ENCODE measurements at places on chromosomes 6 and 20.

GRCh38 chr6:129793447-129793846 is 67.7 kb downstream of the TMEM244 start:
- no peak for DNase-seq

- DNase-seq, result no peak
These were observed 62.7 kb upstream of the SLC2A12 start for GRCh38 chr6:134114918-134115714.

DNA sequence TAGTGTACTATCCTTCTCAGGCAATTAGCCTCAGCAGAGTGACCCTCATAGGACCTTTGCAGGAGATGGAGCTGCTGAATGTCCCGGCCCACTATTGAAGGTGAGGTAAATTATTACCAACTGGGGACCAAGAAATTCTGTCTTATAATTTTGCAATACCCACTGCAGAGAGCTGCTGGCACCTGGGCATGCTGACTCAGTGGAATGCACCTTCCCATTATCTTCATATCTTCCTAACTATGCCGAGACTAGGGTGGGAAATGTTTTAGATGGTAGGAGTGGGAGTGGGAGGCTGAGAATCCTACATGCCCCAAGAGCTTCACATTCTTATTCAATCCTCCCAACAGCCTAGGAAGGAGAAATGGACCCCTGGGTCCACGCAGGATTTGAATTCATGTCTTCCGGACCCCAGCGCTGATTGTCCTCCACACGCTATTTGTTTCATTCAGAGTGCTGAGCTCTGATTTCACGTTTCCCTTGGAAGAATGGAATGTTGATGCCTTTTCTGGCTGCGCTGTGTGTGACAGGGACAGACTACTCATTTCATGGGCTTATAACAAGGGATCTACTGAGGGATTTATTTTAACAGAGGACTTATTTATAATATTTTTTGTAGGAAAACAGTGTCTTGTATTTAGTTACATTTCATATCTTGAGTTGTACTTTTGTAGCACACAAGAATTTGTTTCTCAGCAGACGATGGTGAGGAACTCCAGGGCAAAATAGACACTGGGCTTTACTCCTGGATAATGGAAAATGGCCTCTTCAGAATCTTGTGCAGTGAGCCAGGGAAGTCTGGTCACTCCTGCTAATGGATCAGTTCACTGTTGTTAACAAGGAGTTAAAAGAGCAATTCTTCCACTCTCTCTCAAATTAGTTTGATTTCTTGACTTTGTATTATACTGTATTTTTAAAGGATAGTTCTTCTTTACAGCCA is 66.4 kb downstream of the FYN start:
- no peak for DNase-seq

GRCh38 chr6:163862701-163863100 is 448.2 kb downstream of the QKI start:
- no peak for DNase-seq

- DNase-seq, result no peak
These were observed 38.7 kb downstream of the UQCC2 start for GRCh38 chr6:33672808-33673207.

GRCh38 chr6:42344756-42345155 is 107.0 kb downstream of the TRERF1 start:
- DNase-seq, result no peak

- DNase-seq, result no peak
These were observed 301.8 kb downstream of the KIF16B start for GRCh38 chr20:16271450-16271849.

Data from stimulated activated CD4-positive, alpha-beta T cell treated with anti-CD3 and anti-CD28 coated beads, TNF-alpha, amount 100 ng/mL, for 1 hour (primary cell).